Stimulated activated CD8-positive, alpha-beta memory T cell treated with anti-CD3 and anti-CD28 coated beads, Interleukin-15, amount 100 ng/mL, for 4 hours (primary cell): ENCODE measurements at places on chromosomes 12 and 14.

- DNase-seq = no peak
Measured at GRCh38 chr12:31590642-31591379, at the start of gene DENND5B. Gene DENND5B (minus strand): TSS chr12:31591136. CDS start chr12:31590832, 304 bp downstream.

- DNase-seq = no peak
Measured at GRCh38 chr12:78559886-78560285, 304.7 kb upstream of the SYT1 start.

- DNase-seq = no peak
Measured at GRCh38 chr12:123813349-123813748, 51.2 kb downstream of the DNAH10 start.

- DNase-seq = no peak
Measured at GRCh38 chr12:24404086-24404815, 454.8 kb upstream of the SOX5 start.

GRCh38 chr14:105148604-105149145, 19.9 kb downstream of the JAG2 start:
- DNase-seq = no peak
